ENCODE measurements at places on chromosomes 7 and 10.

GRCh38 chr10:125441151-125441550 lies 241.8 kb downstream of the TEX36 start:
- DNase-seq: no peak

GRCh38 chr7:26850193-26850651 lies 14.2 kb downstream of the SKAP2 start:
- DNase-seq: no peak

DNA sequence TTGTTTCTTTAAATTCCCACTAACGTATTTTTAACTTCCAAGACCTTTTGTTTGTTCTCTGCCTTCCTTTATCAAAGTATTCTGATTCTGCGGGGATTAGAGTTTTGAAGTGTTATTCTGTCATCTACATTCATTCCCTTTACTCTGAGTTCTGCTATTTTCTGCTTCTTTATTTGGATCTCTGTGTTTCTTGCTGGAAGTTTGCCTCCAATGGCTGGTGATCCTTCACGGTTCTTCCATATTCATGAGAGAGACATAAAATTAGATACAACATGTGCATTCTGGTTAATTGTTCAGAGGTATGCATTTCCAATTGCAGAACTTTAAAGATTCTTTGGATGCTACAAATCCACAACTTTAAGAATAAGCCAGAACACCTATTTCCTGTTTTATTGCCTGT lies 244.7 kb upstream of the ADARB2 start:
- no peak for DNase-seq

DNA sequence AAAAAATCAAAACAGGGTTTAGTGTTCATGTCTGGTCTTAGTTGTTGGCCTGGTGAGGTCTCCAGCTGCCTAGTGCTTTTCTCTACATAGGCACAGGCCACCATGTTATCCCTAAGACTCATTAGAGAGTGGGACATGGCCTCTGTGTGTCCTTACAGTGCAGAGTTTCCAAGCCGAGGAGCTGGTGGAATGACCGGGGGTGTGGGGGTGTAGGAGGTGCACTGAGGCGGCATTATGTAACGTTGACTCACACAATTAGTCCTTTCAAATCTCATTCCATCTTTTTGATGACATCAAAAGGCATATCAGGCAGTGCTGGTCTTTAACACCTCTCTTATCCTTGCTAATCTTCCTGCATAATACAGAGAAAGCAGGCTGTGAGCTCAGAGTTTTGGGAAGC lies 71.3 kb downstream of the MTPN start:
- DNase-seq: no peak

DNA sequence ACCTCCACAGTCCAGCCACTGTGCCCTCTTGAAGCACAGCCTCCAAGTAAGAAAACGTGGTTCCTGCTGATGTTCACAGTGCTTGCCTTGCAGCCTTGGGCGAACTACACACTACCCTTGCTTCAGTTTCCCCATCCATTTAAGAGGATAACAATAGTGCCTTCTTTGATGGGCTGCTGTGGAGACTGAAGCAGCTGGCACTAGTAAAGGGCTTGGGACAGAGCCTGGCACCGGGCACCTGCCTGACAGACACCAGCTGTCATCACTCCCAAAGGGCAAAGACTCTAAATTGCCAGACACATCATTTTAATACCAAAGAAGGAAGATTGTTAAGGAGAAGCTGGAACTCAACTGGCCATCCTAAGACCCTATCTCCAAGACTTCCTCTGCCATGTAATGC lies 3.1 kb upstream of the C10orf90 start:
- DNase-seq: no peak

DNA sequence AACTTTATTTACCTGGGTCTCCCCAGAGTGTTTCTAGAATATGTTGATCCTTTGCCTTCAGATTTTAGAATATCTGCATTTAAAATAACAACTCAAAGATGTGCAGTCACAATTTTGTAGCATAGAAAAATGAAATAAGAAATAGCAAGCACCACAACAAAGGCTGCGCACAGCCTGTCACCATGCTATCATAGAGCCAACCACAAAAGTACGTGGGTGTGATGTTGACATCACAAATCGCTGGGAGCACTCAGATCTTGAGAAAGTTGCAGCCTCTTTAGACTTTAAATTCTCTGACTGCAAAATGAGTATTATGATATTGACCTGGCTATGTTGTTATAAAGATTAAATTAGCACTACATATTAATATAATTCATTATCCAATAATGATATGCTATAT lies 177.9 kb downstream of the TNS3 start:
- no peak for DNase-seq

DNA sequence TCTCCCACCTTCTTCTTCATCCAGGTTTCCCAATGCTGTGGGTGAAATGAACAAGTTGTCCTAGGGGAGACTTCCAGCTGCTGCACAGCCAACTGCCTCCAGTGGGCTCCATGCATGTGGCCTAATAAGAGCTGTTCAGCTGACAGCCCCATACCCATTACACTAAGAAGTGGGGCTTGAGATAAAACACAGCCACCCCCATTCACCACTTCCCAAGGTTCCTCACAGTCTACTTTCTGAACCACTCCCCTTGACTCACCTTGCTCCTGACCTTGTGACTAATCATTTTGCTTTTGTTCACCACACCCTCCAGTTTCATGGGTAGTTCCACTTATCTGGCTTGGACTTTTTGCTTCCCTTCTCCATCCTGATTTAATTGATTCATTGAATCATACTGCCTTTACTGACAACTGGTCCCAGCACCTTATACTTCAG lies 119.3 kb downstream of the CABCOCO1 start:
- no peak for DNase-seq

DNA sequence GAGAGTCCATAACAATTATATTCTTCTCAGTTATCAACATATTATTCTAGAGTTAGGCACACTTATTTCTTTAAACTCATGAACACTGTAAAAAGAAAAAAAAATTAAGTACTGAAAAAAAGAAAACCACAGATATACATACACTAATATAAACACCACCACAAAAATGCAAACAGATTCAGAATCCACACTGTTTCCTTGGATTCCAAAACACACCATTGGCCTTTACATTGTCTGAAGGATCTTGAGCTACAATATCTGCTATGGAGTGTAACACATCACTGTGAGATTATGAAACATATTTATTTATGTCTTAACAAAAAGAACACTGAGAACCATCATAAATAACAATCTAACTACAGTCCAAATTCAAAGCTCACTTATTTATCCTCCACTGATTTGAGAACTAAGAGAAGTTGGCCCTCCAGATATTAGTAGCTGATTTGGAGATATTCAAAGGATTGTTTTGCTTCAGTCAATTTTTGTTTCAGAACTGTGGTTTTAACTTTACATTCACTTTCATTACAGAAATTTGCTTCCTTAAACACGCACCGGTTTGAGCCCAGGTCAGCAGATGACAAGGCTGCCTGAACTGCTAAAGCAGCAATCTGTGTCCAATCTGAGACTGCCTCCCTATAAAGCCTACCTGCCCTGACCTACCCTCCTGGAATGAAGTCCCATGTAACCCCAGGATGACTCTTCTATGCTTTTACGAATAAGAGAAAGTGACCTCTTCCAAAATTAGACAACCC lies 47.0 kb upstream of the CDK1 start:
- no peak for DNase-seq

DNA sequence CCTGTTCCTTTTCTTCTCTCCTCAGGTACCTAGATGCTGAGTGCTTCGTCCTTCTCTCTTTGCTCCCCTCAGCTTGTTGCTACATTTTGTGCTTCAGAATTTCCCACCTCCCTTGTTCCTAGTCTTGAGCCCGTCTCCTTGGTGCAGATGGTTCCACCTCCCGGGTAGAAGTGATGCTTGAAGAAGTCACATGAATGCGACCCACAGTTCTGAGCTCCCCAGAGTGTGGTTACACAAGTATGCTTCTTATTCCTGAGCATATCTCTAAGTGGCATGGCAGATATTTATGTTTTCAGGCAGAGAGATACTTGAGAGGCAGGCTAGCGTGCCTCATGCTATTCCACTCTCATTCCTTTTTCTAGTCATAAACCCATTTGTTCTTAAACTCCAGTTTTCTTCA lies 34.0 kb downstream of the INPP5F start:
- DNase-seq: no peak

GRCh38 chr10:25457552-25457951 lies 282.8 kb downstream of the GPR158 start:
- no peak for DNase-seq

- DNase-seq: no peak
These were observed 8.0 kb downstream of the DGKI start for GRCh38 chr7:137838706-137839315.

DNA sequence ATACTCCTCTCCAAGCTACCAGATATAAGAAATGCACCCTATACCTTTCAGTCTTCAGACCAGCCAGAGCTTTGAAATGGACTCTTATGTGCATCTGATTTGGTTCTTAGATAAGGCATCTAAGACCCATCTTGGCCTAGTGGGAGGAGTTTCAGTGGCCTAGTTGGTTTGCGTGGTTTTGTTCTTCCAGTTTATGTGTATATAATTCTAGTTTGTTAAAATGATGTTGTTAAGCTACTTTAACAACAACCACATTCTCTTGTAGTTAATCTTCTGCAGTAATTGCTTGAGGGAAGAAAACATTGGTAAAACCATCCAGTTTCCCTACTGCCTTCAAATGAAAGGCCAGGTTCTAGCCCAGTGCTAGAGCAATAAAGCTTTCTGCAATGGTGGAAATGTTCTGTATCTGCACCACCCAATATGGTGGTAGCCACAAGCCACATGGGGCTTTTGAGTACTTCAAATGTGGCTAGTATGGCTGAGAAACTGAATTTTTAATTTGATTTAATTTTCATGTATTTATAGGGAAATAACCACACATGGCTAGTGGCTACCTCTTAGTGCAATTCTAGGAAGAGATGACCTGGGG lies 66.3 kb downstream of the KLHDC10 start:
- no peak for DNase-seq

- DNase-seq: no peak
These were observed 108.3 kb downstream of the AHR start for GRCh38 chr7:17406738-17407137.

GRCh38 chr10:130887170-130887569 lies 424.4 kb downstream of the TCERG1L start:
- no peak for DNase-seq

DNA sequence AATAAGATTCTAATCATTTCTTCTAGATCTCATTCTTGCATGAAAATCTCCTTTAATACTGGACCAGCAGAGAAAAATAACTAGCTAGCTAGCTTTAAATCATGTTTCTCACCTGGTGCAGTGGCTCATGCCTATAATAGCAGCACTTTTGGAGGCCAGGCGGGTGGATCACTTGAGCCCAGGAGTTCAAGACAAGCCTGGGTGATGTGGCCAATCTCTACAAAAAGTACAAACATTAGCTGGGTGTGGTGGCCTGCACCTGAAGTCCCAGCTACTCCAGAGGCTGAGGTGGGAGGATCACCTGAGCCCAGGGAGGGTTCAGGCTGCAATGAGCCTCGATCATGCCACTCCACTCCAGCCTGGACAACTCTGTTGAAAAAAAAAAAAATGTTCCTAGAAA lies 99.2 kb downstream of the BAMBI start:
- DNase-seq: no peak

DNA sequence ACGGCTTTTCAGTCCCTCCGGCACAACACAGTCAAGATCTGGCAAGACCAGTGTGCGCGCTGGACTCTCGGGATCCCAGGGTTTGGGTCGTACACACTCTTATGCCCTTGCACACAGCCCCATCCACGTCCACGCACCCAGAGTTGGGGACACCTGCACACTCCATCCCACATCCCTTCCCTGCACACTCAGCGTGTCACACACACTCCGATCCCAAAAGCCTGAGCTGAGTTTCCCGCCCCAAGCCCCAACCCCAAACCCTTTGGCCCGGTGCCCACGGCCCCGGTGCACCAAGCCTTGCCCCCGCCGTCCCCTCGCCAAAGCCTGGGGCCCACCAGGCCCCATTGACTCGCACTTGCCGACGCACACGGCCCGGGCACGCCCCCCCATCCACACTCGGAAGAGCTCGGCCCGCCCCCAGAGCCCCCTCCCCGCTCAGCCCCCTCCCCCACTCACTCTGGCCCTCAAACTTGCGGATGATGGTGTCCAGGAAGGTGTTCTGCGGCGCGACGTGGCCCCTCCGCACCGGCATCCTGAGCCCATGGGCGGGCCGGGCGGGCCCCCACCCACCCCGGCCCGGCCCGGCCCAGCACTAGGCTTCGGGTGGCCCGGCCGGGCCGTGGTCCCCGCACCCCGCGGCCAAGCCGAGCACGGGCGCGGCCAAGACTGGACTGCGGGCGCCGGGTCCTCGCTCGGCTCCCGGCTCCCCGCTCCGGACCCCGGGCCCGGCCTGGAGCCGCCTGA lies 567 bp downstream of the KCNH2 start:
- DNase-seq: no peak

DNA sequence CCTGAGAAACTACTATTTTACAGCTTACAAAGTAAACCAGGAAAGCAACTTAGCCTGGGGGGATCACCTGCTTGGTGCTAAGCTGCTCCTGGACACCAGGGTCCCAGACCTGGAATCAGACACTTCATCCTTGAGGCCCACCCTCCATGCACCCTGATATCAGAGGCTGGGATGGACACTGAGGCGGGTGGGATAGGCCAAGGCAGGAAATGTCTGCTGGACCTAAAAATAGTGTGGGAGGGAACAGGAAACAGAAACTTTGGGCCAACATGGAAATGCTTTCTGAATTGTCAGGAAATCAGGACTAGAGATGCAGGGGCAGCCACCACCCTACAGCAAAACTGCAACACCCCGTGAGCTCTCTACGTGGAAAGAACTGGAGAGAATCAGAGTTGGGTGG lies 101.5 kb upstream of the PODXL start:
- no peak for DNase-seq

GRCh38 chr10:63137306-63137705 lies 4.2 kb downstream of the NRBF2 start:
- no peak for DNase-seq

All from stimulated activated CD4-positive, alpha-beta T cell treated with anti-CD3 and anti-CD28 coated beads, Interleukin-1b, Interleukin-23, amount 100 ng/mL, for 4 hours (primary cell).